RPMI8226 (cell line): ENCODE measurements at places on chromosomes 3 and 15.

- no peak for DNase-seq
Observed at GRCh38 chr3:134426660-134427181, 52.5 kb upstream of the AMOTL2 start.

GRCh38 chr15:36832774-36833463 is 253.5 kb downstream of the CDIN1 start:
- no peak for DNase-seq

GRCh38 chr15:93719921-93720351 is 511.4 kb upstream of the MCTP2 start:
- no peak for DNase-seq

GRCh38 chr15:47737477-47737876 is 20.2 kb downstream of the SEMA6D start:
- DNase-seq: no peak

GRCh38 chr15:93159930-93160329 is 70.9 kb upstream of the RGMA start:
- DNase-seq: no peak

GRCh38 chr3:150636258-150636657 is 33.1 kb downstream of the SELENOT start:
- DNase-seq: no peak

DNA sequence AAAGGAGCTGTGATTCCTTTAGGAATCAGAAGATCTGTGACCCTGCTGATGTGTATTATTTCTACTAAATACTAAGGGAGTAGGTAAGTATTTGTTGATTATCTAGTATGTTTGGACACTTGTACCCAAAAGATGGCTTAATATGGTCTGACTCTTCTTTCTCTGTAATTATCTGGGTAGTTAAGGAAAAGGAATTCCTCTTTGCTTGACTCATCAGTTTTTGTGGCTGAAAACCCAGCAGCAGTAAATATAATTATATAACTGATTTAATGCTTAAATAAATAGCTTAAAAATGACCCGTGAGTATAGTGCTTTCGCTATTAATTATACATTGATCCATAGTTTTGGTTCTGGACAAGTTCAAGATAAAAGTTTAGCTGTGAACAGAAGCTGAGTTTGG is 155.8 kb downstream of the LRTM1 start:
- DNase-seq: no peak

GRCh38 chr15:89781891-89782618 is 5.9 kb downstream of the MESP2 start:
- peak; percentile 94 for DNase-seq

- DNase-seq: no peak
Observed at GRCh38 chr3:79161941-79162340, 605.9 kb downstream of the ROBO1 start.

DNA sequence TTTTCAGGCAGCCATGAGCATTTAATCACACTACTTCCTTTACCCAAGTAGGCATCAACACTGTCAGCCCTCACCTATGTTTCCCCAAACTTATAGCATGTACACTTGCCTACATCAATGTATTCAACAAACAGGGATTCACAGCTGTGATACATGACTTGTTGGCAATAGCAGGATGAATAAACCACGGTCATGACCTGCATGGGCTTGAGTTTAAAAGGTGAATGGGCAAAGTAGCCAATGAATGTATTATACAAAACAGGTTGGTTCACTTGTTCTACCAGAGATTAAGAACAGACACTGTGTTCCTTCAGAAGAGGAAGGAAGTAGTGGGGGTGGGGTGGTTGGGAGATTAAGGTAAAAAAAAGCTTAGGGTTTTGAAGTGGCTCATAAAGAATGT is 861.9 kb upstream of the SEMA6D start:
- no peak for DNase-seq

DNA sequence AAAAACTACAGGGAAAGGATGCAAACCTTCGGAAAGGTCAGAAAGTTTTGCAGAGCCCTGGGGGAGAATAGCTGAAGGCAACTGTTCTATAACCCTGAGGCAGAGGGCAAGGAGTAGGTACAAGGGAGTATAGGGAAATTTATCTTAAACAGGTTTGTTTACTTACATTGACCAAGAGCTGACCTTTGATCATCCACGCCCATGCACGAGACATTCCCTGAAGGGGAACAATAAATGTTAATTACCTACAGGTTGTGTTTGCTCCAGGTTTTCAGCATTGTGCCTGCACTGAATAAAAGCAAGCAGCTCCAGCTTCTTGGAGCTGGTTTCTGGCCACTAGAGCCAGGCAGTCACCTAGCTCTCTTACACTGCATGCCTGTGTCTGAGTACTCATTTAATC is 524.5 kb upstream of the TGFBR2 start:
- no peak for DNase-seq

- DNase-seq: no peak
Observed at GRCh38 chr3:193935916-193936315, 200.0 kb upstream of the HES1 start.

GRCh38 chr3:64027658-64028057 is 4.4 kb upstream of the PSMD6 start:
- no peak for DNase-seq

DNA sequence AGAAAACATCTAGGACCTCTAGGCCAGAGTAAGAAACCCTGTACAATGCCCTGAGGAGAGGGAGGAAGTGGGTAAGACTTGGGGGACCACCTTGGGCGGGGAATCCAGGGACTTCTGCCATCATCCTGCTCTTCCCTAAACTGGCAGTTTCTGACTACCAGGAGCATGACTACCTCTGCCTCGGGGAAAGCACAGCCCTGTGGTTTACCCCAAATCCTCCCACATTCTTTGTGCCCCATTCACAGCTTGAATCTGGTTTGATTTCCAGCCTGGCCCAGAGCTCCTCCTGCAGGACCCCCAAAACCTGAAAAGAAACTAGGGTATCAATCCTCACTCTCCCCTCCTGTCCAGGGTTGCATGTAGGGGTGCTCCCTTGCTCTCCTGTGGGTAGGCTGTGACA is 4.7 kb downstream of the C3orf18 start:
- DNase-seq: no peak

GRCh38 chr15:71348597-71348996 is 233.3 kb downstream of the THSD4 start:
- no peak for DNase-seq

- no peak for DNase-seq
Observed at GRCh38 chr3:7917443-7918151, 584.0 kb upstream of the LMCD1 start.

DNA sequence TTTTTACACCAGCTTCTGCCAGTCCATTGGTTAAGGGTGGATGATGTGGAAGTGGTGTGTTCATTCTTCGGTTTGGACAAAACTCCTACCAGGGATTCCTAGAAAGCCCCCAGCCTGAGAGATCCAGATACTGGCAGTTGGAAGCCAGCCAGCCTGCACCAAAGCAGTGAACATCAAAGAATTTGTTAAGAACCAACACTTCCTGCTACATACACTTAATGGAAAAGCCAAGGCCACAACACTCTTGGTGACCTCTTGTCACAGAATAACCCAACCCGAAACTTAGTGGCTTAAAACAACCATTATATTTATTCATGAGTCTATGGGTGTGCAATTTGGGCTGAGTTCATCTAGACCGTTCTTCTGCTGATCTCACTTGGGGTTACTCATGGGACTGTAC is 42.9 kb upstream of the ADAMTS9 start:
- DNase-seq: no peak

DNA sequence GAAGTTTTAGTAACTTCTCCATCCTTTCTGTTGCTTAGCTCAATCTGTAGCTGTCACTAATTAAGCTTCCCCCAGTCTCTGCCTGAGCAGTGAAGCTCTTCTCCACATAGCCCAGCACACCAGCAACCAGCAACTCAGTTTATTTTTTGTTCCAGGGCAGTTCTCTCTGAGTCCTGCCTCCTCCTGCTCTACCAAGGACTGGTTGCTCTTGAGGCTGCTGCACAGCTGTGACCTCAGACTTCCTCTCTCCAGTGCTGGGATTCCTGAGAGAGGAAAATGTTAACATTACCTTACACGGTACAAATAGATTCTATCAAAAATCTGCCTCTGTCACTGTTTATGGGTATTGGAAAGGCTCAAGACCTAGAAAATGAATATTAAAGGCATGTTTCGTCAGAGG is 294.7 kb downstream of the OXSM start:
- no peak for DNase-seq

GRCh38 chr15:84656972-84657371 is 1.0 kb downstream of the NMB start:
- no peak for DNase-seq

DNA sequence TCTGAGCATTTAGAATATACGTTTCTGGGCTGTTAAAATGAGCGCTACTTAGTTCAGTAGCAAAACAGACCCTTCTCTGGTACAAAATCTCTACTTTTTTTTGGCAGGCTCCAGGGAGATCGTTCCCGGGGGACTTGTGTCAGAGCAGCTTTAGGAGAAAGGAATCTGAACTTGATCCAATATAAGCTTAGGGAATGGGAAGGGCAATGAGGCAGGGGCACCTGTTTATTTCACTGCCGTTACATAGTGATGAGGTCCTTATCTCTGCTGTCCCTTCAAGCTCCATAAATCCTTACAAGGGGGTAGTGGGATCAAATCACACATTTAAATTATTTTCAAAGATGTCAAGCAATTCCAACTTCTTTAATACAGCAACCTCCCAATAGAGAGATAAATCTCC is 128.7 kb upstream of the BNIP2 start:
- no peak for DNase-seq

- DNase-seq: no peak
Observed at GRCh38 chr3:100333051-100333450, 1.5 kb upstream of the NIT2 start.

- no peak for DNase-seq
Observed at GRCh38 chr3:74121761-74122160, 492.7 kb downstream of the CNTN3 start.

GRCh38 chr3:156206157-156206556 is 85.8 kb downstream of the KCNAB1 start:
- DNase-seq: no peak

GRCh38 chr15:80773122-80773551 is 6.0 kb upstream of the CEMIP start:
- no peak for DNase-seq

DNA sequence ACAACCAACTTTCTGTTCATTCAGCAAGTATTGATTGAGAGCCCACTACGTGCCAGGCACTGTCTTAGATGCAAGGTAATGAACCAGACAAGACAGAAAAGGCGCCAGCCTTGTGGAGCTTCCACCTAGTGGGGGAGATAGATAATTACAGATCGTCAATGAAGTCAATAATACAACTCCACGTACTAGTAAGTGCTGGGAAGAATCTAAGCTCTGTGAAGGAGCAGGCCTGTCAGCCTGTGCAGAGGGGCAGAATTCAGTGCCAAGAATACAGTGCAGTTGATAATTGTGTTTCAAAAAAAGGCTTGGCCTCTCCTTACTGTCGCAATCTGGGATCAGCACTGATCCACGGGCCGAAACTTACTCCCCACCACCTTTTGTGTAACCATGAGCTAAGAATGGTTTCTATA is 186.3 kb downstream of the FEZF2 start:
- no peak for DNase-seq

DNA sequence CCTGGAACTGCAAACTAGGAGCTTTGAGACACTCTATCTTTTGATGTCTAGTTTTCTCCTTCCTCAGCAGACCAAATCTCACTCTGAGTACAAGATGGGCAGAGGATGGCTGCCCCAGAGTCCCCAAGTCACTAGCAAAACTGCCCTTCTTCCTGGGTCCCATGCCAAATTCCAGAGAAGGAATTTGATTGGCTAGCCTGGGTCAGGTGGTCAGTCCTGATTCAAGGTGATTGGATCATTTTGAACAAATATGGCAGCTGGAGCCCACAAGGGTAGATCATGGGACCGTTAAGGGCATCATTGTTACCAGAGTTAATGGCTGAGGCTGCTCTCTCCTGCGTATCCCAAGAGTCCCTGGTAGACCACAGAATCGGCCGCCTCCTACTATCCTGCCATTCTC is 21.7 kb downstream of the SLC6A1 start:
- DNase-seq: no peak

GRCh38 chr3:142270407-142270806 is 45.0 kb upstream of the GK5 start:
- DNase-seq: no peak

DNA sequence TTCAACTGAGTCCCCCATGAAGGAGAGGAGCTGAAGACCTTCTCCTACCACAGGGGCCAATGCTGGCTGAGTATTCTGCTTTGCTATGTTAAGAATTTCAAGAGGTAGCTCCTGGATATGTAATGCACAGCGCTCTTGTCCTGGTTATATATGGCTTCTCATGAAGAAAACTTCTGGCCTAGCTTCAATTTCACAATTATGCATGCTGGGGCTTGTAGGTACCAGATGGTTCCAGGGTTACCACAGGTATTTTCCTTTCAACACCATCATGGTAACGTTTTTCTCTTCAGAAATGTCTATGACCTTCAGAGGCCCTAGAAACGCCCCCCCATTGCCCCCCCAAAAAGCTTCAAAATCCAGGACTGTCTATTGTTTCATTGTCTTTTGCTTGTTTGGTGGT is 311.7 kb upstream of the ICE2 start:
- DNase-seq: no peak

DNA sequence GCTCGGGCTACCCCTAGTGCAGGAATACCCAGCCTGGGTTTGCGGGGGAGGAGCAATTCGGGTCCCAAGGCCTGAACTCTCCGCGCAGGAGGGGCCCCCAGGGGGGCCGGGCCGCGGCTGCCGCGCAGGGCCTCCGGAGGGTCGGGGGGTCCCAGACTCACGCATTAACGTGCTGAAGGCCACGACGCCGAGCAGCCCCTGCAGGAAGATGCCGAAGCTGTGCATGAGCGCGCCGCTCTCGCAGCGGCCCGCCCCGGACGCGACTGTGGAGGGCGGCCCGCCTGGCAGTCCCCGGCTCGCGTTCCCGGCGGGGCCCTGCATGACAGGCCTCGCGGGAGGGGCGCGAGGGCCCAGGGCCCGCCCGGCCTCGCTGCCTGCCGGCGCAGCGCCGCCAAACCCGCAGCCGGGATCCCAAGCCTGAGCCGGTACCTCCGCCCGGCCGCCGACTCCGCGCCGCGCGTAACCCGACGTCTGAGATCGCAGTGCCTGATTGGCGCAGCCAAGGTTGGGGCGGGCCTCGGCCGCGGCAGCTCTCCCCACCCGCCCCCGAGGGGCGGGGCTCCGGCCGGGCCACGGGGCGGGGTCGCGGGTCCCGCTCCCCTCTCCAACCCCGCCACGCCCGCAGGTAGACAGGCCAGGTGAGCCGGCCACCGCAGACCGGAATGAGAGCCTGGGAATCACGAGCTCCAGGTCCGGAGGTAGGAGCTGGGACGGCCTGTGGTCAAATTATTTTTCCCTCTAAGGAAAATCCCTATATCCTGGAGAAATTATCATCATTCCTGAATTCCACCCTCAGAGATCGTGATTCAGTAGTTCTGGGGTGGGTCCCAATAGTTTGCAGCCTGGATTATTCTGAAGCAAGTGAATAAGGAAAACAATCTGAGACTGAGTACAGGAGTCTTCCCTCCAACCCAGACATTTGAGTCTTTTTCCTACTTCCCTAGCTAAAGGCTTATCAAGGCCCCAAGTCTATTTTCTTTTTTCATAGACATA is at the start of gene STIMATE:
TSS of gene STIMATE (minus strand) at position 419 of the 993 bp plus-strand sequence. CDS start at position 321, 98 bp downstream.
- DNase-seq: peak; percentile 92

- no peak for DNase-seq
Observed at GRCh38 chr3:100912571-100912970, 80.7 kb downstream of the ABI3BP start.

GRCh38 chr3:39981547-39982184 is 172.3 kb downstream of the MYRIP start:
- DNase-seq: no peak
